AG08395 (cell line): ENCODE measurements at places on chromosomes 4 and X.

DNA sequence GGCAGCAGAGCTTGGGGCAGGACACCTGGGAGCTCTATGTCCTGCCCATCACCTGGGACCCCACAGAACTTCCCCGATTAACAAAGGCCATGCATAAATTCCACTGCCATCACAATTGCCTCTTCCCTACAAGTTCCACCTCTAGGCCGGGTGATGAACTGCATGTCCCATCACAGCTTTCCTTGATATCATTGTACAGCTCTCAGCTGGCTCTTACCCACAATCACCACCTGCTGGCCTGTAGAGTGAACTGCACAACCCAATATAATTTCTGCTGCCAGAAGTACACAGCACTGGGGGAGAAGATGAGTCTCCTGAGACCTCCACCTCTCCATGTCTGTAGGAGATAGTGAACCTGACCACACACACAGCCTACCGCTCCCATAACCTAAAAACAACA is 285.0 kb upstream of the AADAT start:
- no peak for DNase-seq

GRCh38 chr4:52838729-52839586 is 23.2 kb upstream of the RASL11B start:
- DNase-seq = no peak

DNA sequence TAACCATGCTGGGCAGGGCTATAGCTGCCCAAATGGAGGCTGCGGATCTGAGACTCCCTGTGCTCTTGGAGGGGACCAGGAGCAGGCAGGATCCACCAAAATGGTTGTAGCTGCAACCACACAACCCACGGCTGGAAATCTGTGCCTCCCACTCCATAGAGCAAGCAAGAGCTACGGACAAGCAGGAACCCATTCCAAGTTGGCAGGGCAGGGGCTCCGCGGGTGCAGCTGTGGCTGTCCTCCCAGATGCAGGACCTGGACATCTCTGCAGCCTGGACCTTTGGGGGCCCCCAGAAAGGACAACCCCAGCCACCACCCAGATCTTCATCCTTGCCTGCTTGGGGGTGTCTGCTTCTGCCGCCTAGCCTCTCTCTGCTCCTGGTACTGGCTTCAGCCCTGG is 154.1 kb upstream of the TRAM1L1 start:
- DNase-seq = no peak

DNA sequence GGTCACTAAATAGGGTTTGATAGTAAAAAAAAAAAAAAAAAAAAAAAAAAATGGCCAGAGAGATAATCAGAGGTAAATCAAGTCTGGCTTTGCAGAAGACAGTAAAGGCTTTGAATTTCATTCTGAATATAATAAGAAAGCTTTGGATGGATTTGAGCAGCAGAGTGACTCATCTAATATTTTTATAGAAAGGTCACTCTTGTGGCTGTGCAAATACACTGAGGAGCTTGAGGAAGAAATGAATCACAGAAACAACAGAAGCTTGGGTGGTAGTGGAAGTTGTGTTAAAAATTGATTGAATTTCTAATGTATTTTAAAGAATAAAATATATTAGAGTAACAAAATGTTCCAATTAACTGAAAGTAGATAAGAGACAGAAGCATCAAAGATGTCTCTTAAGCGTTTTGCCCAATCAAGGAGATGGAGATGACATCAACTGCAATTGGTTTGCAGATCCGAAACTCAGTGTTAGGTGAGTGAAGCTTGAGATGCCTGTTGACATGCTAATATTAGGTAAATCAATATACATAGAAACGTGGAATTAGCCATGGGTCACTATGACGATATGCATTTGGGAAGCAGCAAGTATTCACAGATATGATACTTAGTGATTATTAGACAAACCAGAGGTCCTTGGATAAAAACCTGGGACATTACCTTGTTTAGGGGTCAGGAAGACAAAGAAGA is 280.5 kb downstream of the GPM6A start:
- DNase-seq = peak; percentile 17

GRCh38 chr4:21749924-21750323 is 198.6 kb downstream of the KCNIP4 start:
- no peak for DNase-seq

GRCh38 chr4:152454398-152455011 is 81.4 kb downstream of the FBXW7 start:
- DNase-seq = peak; percentile 54

DNA sequence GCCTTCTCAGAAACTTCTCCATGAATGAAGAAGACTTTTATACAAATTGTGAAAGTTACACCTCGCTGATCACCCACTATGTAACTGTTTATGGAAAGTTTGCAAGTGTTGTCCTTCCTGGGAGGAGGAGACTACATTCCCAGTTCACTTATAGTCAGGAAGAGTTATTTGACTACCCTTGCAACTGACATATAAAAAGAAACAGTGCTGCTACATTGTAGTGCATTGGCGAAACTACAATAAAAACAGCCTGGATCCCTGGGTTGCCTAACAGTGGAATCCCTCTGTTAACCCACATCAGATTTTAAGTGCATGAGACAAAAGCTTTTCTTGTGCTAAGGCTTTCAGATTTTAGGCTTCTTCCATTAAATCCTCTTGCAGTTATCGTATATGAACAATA is 30.4 kb downstream of the MAGEB10 start:
- DNase-seq = no peak

DNA sequence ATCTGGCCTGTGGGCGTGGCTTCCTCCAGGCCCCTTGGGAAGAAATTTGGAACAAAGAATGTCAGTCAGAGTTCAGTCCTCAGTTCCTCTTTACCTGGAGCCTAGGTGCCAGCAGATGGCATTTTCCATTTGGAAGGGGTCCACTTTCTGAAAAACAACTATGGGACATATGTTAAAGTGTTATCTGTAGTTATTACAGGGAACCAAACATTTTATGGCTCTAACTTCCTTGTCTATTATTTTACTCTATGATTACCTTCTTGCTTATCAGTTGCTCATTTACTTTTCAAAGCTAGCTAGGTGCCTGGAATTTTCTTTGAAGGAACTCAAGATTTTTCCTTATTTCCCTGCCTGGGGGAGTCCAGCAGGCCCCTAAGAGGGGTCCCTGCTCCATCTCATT is 159.8 kb upstream of the PUDP start:
- DNase-seq = no peak

GRCh38 chr4:7358100-7358735 is 76.5 kb downstream of the PSAPL1 start:
- DNase-seq = peak; percentile 94

DNA sequence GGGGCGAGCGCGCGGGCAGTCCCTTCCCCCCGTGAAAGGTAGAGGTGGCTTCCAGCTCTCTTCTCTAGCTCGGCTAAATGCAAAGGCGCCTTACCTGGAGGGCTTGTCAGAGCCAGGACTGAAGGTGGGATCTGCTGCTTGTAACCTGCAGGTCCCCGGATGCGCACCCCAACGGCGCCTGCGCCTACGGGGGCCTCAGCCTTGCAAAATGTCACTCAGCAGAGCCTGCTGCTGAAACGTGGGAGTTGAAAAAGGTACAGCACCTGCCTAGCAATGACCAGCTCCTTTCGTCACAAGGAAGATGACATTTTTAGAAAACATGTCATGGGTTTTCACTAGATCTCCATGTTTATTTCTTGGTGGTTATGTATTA is 583 bp downstream of the ABHD18 start:
- DNase-seq = peak; percentile 10

- DNase-seq = no peak
Observed at GRCh38 chr4:59729321-59729720, 1470.8 kb upstream of the ADGRL3 start.

DNA sequence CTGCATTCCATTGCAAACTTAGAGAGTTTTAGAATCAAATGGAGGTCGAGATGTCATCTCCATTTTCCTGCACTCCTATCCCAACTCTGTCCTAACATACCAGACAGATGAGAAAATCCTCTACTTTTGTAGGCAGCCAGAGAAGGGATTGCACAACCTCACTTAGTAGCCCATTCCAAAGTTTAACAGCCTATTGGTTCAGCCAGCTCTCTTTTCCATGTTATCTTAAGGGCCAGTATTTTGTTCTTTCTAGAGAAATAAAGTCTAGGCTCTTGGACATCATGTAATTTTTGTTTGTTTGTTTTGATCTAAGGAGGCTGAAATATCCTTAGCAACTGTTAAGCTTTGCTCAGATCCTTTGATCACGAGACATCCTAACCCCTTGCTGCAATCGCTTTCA is 173.0 kb downstream of the COX18 start:
- peak; percentile 85 for DNase-seq

- DNase-seq = no peak
Observed at GRCh38 chrX:14051416-14051815, 21.7 kb upstream of the GEMIN8 start.

DNA sequence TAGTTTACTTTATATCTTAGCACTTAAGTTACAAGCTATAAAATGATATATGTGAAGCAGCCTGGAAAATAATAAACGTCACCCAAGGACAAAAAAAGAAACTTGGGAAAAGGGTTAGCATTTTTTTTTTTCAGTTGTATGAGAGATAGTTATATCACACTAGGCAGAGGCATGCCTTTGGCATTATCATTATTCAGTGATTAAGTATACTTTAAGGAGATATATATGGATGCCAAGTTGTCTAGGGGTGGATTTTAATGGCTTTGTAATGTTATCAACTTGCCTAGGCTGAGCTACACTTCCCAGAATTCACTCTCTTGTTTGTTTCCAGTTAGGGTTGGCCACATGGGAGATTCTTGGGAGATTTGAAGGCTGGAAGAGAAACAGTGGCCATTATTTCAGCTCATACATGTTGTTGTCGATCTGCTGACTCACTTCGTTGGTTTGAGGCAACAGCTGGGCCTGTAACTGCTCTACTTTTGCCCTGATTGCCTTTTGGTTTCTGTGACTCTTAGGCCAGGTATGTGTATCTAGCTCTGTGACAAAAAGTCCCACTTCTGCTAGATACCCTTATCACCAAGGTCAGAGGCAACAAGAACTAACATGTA is 11.5 kb upstream of the SRPX start:
- DNase-seq = peak; percentile 19

- DNase-seq = no peak
Observed at GRCh38 chrX:66012094-66012534, 27.8 kb downstream of the VSIG4 start.

- DNase-seq = no peak
Observed at GRCh38 chr4:3406431-3406830, 35.3 kb upstream of the HGFAC start.

DNA sequence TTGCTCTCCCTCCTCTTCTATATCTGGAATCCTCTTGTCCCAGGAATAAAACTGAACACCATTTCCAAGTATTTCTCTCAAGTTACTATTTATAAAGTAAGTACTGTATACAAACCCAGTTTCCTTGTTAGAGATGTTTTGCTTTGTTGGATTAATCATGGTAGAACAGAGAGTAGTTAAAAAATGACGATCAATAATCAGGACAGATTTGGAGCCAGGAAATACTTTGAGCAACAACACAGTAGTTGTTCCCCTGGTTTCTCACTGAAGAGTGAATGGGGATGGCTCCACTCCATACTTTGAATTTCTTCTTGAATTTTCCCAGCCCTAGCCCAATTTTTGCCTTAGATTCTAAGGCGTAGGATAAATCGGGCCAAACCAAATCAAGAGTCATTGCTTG is 21.4 kb downstream of the MGST2 start:
- DNase-seq = no peak

- DNase-seq = peak; percentile 24
Observed at GRCh38 chr4:137685357-137685756, 153.1 kb upstream of the PCDH18 start.

GRCh38 chrX:11053351-11053750 is 57.8 kb upstream of the HCCS start:
- no peak for DNase-seq

DNA sequence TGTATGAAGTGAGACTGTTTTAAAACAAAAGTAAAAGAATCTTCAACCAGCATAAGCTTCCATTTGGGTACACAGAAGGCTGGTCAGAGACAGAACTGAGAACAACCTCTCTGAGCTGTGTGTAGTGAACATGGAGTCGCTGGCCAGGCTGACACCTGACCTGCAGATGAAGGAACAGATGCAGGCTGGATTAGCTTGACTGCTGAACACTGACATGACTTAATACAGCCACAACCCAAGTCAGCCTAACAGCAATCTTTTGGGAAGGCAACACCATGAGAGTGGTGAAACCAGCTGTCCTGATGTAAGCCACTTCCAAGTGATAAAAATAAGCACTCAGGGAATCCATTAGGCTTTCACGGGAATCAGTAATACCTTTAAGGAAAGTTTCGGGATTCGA is 10.1 kb downstream of the SCARB2 start:
- DNase-seq = no peak

GRCh38 chrX:106331606-106332005 is 163.5 kb downstream of the PWWP3B start:
- no peak for DNase-seq

GRCh38 chr4:32768664-32769389 is 2048.7 kb downstream of the PCDH7 start:
- DNase-seq = no peak

GRCh38 chr4:98700656-98701055 is 42.2 kb upstream of the TSPAN5 start:
- no peak for DNase-seq

DNA sequence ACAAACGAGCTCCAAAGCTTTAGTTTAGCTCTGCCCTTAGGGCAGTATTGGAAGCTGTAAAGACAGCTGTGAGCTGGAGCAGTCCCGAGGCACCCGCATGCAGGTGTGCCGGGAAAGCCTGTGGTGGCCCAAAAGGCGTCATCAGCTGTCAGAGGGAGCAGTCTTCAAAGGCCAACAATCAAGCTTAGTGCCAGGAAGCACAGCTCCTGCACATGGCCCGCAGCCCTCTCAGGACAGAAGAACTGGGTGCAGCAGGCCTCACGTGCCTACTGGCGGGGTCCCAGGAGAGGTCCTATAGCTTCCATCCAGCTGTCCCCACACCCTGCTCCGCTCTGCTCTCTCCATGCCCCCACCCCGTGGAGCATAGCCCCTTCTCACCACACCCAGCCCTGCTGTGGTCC is 92.2 kb upstream of the TRIM2 start:
- no peak for DNase-seq

GRCh38 chr4:153471698-153472093 is 5.5 kb downstream of the TMEM131L start:
- no peak for DNase-seq

DNA sequence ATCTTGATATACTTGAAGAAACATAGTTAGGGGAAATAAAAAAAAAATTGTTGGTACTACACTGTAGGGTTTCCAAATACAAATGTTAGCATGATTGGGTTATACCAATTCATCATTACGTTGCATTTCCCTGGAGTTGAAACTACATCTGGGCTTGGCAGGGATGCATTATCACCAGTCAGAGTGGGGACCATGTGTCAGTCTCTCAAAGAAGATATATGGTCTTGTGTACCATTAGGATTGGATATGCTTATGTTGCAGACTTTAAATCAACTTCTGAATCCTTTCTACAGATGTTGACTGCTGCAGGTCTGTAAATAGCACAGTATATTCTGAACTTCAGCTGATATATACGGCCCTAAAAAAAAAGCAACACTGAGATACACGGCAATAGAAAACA is 188.5 kb downstream of the SLIT2 start:
- DNase-seq = no peak
